ENCODE measurements at places on chromosomes 3 and 15.

DNA sequence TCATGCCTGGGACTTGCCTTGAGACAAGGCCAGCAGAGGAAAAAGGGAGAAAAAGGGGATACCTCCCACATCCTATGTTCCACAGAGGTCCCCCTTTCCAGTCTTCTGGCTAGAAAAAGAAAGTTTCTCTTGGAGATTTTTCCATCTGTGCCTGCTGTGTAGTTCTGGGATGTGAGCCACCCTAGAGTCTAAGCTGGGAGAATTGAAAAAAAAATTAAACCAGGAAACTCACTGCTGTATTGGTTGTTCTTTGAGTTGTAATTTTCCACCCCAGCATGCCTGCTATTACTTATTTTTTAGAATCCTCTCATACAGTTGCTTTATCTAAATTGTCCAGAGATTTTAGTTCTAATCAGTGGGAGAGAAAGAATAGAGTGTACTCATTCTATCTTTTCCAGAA lies 68.4 kb downstream of the SV2B start:
- no peak for DNase-seq

DNA sequence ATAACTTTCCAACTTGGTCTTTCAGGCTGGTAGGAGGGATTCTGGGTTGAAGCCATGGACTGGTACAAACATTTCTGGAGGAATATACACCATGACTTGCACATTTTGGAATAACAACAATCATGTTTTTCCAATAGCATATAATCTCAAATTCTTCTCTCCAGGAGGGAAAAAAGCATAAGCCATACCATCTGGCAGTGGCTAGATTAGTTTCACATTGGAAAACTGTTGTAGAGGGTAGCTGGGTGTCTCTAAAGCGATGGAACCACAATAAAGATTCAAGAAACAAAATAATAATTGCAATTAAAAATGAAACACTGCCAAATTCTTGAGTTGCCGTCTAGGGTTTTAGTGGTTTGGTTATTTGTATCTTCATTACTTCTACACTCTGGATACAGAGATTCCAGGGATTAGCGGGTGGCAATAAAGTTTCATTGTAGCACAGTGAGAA lies 278.5 kb upstream of the RASGRP1 start:
- no peak for DNase-seq

GRCh38 chr15:78842519-78842918 lies 30.2 kb upstream of the MORF4L1 start:
- DNase-seq = no peak

GRCh38 chr3:98967758-98968157 lies 66.3 kb upstream of the DCBLD2 start:
- DNase-seq = no peak

DNA sequence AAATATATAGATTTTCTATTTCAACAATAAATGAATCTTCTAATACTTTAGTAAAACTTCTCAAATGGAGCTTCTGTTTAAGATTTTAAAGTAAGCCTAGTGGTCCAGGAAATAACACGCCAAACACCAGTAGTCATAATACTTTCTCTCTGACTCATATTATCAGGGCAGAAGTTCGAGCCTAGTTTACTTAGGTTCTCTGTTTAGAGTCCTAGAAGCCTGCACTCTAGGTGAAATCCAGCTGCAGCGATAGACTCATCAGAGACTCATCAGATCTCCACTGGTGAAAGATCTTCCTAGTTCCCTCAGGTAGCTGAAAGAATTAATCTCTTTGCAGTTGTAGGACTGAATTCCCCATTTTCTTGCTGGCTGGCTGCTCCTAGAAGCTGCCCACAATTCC lies 552.5 kb upstream of the ROBO2 start:
- no peak for DNase-seq

GRCh38 chr15:64521201-64521600 lies 60.8 kb downstream of the ZNF609 start:
- DNase-seq = no peak

DNA sequence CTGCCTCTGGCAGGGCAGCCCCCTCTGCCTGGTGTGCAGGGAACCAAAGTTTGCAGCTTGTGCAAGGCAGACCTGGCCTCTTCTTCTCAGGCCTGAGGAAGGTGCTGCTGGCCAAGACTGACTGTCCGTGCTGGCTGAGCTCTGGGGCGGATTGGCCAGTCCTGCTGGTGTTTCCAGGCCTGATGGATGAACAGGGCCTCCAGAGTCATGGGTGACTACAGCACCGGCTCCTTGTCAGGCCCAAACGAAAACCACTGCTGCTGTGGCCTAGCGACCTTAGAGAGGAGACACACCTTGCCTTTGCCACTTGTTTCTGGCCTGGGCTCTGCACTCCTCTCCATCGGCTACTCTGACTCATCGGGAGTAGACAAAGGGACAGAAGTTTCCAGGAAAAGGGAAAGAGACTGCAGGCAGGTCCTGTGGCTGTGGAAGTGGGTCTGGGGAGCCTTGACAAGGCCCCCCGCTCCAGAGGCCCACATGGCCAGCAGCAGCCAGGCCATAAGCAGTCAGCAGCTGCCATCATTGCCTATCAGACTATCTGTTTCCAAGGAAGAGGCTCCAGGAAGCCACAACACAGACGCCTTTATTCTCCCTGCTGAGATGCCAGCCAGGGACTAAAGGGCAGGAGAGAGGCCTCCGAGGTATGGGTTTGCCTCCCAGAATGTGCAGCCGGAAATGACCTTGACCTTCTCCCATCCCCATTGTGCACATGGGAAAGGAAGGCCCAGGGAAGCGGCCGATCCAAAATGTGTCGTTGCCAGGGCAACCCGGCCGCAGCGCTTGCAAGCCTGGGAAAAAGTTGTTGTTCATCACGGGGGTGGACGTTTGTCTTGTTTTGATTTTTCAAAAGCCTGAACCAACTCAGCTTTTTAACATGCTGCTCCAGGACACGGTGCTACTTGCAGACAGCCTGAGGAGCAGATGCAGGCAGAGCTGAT lies 160.5 kb downstream of the CHSY1 start:
- peak; percentile 24 for DNase-seq

DNA sequence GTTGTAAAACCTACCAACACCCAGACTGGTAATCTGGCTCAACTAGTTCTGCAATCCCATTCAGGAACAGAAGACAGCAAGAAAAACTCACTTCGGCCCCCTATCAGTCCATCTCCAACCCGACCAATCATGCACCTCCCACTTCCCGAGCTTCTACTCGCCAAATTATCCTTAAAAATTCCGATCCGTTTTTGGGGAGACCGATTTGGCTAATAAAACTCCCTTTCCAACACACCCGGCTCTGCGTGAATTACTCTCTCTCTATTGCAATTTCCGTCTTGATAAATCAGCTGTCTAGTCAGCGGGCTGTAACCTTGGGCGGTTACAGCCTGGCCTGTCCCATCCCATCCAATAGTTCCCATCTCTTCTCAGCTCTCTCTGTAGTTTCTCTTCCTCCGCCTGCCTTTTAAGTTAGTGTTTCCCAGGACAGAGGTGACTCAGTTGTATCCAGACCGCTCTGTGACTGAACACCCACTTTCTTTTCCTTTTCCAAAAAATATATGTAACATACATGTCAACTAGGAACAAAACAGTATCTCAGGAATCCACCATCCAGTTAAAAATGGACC lies 780 bp upstream of the ACAD9 start:
- DNase-seq = peak; percentile 45

DNA sequence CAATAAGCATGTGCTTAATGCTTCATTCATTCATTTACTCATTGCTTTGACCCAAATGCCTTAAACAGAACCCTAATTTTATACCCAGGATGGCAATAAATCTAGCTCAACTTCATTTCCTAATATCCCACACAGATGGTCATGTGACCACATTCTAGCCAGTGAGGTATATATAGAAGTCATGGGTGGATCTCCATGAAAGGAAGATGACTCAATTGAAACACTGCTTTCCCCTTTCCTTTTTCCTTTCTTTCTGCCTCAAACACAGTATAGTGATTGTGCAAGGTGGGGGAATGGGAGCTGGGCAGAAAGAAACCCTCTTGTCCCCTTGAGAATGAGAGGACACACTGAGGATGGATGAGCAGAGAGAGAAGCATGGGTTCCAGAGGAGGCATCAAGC lies 183.5 kb upstream of the PRICKLE2 start:
- DNase-seq = no peak

DNA sequence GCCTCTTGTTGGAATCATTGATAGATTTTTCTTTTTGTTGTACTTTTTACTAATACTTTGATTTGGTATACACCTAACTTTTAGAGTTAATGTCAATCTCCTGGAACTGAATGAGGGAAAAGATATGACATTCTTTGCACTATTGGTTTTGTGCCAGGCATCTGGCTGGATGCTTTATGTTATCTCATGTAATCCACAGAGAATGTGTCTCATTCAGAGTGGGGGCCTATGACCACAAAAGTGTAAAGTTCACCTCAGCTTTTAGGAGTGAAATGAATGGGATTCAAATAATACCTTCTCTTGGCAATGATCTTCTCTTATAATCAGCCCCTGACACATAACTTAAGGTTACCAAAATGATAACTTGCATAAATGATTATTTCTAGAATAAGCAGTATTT lies 329.1 kb upstream of the ROPN1 start:
- DNase-seq = no peak

DNA sequence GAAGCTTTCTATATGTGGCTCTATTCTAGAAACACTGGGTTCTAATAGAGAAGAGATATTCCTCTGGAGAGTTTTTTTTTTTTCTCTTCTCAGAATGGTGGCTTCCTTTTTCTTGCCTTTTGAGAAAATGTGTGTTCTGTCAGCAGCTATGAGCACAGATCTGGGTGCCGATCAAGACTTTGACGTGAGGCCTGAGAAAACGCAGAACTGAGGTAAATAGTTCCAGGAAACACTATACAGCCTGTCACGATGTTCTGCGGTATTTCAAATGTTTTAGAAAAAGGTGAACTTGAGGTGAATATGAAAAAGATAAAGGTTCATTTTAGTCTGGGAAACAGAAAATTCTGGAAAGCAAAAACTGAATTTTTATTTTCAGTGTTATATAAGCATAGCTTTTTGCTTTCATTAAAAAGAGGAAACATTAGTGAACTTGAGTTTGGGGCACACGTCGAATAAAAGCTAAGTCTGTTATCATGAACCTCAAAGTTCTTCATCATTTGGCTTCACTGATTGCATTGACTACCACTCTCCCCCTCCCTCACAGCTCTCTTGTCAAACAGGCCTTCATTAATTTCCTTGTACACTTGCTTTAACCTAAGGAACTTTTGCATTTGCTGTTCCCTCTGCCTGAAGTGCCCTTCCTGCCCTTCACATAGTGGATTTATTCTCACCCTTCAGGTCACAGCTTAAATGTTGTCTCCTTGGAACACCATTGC lies 265.1 kb downstream of the NFKBIZ start:
- DNase-seq = no peak

GRCh38 chr3:111758642-111759041 lies 100.4 kb upstream of the PHLDB2 start:
- DNase-seq = no peak

DNA sequence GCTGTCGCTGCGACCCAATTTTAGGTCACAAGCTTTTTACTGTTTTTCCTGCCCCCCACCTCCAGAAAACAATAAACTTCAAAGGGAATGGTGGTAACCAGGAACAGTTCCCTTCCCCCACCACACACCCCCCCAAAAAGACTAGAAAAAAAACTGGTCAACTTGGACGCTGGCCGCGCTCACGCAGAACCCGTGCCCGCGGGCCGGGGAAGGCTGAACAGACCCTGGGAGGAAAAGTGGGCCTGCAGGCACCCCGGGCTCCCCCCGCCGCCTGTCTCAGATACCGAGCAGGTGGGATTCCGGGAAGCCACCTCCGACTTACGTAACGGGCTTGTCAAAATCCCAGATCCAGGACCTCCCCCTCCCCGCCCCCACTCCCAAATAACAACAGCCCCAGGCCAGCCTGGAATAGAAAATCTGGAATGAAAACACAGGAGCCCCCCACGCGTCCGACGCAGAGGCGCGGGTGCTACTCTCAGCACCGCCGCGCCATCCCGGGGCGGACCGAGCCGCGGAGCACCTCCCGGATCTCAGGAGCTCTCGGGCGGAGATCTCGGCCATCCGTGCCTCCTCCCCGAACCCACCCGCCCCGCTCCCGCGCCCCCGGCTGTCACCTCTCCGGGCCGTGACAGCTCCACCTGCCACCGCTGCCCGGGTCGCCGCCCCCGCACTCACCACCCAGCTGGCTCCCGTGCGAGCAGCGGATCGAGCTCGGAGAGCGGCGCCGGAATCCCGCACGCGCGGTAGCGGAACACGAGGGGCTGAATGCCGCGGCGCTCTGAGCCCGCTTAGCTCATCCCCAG lies 557 bp downstream of the DENND4A start:
- DNase-seq = no peak

- DNase-seq = peak; percentile 48
Measured at GRCh38 chr15:83871808-83872559, 218.1 kb downstream of the ADAMTSL3 start.

- no peak for DNase-seq
Measured at GRCh38 chr3:151085889-151086483, 522 bp downstream of the MED12L start.
